ENCODE measurements at places on chromosomes 7 and 10.

DNA sequence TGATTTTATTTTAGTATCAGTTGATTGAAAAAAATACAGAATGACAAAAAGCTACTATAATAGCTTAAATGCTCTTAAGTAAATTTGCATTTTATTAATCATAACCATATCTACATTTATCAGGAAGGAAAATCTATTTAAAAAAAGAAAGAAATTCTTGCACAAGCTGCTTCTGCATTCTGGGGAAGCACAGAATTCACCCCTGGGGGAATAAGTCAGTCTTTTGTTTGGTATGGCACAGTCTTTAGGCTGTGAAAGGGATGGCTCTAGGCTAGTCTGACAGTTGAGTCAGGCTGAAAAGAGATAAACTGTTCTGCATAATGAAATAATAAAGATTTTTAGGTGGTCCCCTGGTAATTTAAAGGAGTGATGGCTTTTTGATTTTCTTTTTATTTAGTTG is 37.9 kb downstream of the HTR7 start:
- DNase-seq: no peak

DNA sequence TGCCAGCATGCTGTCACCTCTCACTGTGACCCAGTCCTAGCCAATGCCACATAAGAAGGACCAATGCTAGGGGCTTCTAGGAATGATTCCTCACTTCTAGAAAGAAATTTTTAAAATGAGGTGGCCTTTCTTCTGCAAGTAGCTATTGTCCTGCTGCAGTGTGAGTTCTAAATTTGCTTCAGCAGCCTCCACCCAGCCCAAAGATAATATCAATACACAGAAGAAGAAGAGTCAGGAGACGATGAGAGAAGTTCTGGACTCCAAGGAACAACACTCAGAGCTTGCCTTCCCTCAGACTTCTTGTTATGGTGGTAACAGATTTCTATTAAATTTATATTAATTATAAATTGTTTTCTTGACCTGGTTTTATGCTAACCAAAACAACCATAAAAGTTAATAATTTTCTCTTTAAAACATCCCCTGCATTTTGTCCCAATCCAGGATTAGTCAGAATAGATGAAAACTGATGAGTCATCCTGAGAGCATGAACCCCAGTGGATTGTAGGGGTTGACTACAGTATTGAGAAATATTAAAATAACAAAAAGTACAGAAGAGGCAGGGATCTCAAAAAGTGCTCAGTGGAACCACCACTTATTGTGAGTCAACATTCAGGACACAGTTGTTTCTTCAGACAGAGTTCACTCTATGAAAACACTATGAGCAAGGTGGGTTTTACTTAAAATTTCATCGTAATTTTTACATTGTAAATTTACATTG is 29.6 kb upstream of the AKR1C2 start:
- DNase-seq: peak; percentile 77

GRCh38 chr7:129799350-129799955 is 153.3 kb downstream of the UBE2H start:
- no peak for DNase-seq

DNA sequence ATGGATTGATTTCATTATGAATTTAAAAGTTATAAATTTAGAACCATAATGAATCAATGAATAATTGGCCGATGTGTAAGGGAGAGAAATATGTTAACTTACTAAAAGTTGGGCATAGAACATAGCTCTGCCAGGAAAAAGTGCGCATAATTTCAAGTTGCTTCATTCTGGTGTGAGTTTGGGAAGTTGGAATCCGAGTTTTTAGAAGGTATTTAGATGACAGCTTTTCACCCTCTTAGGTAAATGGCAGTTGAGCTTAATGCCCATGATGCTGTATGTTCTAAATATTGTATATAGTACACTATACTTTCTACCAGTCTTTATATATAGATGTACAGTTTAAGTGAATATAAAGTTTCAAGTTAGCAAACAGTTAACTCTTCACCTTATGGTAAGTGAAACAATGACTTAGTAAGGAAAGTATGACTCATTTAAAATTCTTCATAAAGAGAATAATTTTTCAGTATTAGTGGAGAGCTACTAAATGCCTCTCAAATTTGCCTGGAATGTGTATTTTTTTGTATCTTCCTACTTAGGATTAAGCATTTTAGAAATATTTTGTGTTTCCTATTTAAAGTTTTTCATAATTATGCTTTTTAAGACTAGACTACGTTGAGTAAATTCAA is 1.6 kb downstream of the C1GALT1 start:
- DNase-seq: peak; percentile 23

- DNase-seq: peak; percentile 68
Measured at GRCh38 chr7:151368136-151368571, 26.5 kb downstream of the NUB1 start.

DNA sequence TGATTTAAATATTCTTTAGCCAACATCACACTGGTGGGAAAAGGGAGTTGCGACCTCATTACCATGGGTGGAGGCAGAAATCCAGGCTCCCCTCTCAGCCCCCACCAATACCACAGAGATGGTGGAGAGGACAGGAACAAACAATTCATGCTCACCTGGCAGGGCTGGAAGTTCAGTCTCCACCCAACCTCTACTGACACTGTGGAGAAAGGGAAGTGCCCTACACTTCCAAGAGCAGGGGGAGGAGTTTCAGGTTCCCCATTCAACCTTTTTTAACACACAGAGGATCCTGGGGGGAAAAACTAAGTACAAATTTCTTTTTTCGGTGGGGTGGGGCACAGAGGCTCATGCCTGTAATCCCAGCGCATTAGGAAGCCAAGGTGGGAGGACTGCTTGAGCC is 210.1 kb upstream of the KCTD7 start:
- DNase-seq: no peak

DNA sequence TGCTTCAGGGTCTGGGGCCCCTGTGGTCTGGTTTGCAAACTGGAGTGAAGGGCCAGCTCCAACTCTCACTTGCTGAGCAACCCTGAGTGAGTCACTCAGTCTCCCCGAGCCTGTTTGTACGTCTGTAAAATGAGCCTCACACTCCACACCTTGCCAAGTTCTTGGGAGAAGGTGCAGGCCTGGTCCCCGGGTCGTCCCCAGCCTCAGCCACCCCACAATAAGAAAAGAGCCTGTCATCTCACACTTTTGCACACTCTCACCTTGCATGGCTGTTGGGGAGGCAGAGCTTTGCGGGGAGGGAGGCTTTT is 5.2 kb downstream of the GRIFIN start:
- DNase-seq: no peak

DNA sequence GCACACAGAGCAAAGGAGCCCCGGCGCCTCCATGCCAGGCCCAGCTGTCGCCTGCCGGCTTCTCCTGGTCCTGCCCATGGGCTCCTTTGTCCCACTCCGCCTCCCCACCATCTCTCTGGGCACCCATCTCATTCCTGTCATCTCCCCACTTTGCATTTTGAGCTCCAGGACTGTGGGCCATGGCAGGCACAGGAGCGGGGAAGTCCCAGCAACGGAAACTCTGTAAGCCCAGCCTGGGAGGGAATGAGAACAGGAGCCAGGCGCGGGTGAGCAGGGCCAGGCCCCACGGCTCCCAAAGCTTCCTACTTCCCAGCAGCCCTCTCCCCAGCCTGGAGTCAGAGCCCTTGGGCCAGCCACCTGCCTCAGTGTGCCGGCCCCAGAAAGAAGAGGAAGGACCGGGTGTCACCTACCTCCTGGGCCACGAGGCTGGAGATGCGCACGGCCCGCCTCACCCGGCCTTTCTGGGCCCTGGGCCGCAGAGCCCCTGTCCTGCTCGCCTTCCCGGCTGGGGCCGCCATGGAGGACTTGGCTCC is 23.1 kb downstream of the KCNH2 start:
- no peak for DNase-seq

DNA sequence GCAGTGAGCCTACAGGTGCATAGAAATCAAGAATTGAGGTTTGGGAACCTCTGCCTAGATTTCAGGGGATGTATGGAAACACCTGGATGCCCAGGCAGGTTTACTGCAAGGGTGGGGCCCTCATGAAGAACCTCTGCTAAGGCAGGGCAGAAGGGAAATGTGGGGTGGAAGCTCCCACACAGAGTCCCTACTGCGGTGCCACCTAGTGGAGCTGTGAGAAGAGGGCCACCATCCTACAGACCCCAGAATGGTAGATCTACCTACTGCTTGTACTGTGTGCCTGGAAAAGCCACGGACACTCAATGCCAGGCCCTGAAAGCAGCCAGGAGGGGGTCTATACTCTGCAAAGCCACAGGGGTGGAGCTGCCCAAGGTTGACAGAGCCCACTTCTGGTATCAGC is 533.5 kb downstream of the GPAM start:
- no peak for DNase-seq

DNA sequence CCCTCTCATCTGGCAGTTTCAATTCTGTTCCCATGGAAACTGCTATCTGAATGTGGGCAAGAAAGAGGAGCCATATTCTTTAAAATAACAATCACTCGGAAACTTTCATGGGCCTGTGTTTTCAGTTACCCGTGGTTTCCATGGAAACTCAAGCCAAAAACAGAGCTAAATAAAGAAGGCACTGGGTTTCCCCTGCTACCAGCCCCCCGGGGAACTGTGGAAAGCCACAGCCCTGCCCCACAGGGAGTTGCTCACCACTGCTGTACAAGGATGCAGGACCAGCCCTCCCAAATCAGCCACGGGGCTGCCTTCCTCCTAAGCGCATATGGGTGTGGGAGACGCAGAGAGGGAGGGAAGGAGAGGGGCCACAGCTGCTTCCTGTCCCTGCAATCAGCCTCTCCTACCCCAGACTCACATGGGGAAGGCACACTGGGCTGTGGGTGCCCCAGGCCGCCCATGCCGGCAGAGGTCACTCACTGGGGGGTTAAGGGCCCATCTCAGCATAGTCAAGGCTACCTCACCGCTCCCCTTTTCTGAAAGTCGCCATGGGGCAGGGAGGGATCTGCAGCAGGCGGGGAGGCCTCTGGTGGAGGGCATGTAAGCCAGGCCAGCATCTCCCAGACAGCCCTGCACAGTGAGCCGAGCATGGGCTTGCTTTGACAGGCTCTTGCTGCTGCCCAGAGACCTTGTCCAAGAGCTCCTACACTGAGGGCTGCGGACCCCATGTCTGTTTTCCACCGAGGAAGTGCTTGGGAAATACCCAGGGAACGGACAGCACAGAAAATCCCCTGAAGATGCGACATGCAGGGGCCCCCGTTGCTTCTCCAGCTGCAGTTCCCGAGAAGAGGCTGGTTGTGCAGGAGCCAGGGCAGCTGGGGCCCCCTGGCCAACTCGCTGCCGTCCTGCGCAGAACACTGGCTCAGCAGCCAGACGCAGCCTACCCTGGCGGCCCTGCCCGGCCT is 157.3 kb upstream of the PPP2R2D start:
- peak; percentile 31 for DNase-seq

Data from fibroblast of skin of back (primary cell).